ENCODE measurements at places on chromosomes 2 and 18.

- no peak for DNase-seq
These were observed 315.7 kb upstream of the CWC22 start for GRCh38 chr2:180322781-180323180.

- no peak for DNase-seq
These were observed at the start of gene ATOH8 for GRCh38 chr2:85753525-85754312. TSS of gene ATOH8 (plus strand) at chr2:85753991. CDS start at chr2:85754190, 199 bp downstream.

DNA sequence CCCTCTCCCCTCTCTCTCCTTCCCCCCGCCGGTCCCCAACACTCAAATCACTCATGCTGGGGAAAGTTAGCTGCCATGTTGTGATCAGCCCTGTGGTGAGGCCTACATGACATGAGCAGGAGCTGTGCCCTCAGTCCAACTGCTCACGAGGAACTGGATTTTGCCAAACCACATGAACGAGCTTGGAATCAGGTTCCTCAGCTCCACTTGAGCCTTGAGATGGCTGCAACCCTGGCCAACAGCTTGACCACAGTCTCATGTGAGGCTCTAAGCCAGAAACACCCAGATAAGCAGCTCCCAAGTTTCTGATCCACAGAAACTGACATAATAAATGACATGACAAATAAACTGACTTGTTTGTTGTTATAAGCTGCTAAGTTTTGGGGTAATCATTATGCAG lies 38.4 kb downstream of the ARL4C start:
- no peak for DNase-seq

GRCh38 chr2:213187833-213188532 lies 36.6 kb upstream of the IKZF2 start:
- no peak for DNase-seq

- DNase-seq, result peak; percentile 81
These were observed 3.1 kb downstream of the ADAM17 start for GRCh38 chr2:9552219-9553178.

DNA sequence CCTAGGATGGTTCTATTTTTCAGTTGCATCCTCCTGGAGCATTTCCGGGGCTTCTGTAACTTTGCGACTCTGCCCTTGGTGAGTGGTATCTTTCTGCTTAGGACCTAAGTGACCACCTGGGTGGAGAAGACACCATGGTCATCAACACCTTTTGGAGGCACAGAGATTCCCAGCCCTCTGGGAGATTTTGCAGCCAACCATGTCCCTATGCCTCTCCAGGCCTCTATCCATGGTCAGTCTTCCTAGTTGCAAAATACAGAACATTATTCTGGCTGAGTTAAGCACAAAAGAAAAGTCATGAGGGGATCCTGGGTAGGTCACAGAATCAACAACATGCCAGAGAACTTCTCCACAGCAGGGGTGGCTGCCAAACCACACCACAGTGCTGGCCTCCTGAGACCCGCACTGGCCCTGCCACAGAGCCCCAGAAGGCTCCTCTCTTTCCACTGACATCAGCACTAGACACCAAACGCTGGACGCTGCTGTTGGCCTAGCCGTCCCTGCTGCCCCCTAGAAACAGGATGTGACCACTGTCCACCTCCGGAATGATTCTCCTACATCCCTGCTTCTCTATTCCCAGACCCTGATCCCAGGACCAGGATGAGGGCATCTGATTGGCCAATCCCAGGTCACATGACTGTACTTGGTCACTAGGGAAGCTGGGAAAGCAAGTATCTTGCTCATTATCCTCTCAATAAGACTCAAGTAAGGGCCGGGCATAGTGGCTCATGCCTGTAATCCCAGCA lies 47.7 kb downstream of the SMAD7 start:
- DNase-seq, result no peak

- no peak for DNase-seq
These were observed 109.8 kb downstream of the PTRHD1 start for GRCh38 chr2:24683408-24683807.

DNA sequence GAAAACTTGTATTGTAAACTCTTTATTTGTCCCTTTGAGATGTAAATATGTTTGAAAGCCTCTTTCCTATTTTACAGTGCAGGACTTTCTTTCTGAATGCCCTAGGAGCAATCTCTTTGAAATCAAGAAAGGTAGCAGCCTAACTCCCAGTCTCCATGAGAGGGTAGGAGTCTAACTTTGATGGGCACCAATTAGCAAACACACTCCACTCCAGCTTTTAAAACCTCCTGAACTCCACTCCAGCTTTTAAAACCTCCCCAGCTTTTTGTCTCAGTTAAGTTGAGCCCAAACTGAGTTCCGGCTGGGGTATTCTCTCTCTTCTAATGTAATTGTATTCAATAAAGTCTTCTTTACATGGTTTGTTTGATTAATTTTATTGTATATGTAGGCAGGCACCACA lies 493.7 kb upstream of the CDH7 start:
- no peak for DNase-seq

DNA sequence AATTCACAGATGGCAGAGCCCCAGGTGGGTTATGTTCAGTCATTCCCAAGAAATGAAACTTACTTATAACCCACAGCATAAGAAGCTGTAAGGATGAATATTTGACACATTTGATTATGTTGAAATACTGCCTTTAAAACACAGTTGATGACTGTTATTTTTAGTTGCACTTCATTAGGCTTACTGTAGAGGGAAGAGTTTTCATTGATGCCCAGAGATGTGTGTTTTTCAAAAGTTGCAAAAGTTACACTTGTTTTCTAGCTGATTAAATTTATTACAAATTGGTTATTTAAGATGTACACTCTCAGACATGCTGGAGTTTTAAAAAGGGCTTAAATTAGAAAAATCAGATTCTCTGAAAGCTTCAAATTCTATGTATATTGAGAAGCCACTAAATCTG lies 506.1 kb downstream of the PARD3B start:
- DNase-seq, result no peak

Measured in LoVo (cell line).